AG08395 (cell line): ENCODE measurements at places on chromosomes 4 and X.

- peak; percentile 84 for DNase-seq
These were observed 134.3 kb upstream of the AP1S2 start for GRCh38 chrX:15988661-15989603.

DNA sequence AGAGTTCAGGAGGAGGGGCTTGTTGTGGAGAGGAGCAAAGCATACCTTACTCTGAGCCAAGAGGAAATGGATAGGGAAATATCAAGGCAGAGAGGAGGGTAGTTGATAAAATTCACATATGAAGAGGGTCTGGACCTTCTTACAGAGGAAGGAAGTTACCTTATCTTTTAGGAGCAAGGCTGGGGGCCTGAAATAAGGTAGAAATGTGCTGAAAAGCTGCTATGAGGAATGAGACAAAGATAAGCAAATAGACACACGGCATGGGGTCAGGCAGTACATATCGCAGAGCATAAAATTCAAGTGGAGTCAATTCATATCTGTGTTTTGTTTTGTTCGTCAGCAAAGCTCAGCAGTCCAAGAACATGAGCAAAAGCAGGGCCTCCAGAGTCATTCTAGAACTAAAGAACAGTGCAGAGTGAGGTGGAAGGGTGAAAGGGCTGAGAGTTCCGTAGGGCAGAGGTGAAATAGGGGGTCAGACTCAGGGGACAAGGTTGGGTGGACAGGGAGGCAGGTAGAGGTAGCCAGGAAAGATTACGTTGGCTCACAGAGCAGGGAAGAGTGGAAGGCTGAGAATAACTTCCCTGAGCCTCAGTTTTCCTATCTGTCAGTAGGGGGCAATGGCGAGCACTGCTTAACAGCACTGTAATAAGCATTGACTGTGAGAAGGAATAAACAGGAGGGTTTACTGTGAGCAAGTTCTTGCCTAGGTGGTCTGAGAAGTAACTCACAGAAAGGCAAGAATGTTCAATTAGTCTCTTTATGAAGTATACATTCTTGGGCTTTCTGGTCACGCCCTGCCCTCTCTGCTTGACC lies 9.2 kb downstream of the VSIG4 start:
- peak; percentile 13 for DNase-seq

DNA sequence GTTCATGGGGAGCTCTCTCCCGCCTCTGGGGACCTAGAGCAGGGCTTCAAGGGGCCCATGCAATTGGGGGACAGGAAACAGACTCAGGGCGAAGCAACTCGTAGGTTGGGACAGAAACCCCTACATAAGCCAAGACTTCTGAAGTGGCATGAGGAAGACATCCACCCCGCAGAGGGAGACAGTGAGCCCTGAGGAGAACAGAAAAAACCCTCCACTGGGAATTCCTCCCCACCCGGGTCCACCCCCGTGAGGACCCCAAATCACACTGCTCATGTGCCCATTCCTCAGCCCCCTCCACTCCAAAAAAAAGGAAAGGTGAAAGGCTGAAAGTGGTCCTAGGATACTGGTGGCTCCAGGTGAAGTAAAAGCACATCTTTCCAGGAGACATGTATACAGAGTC lies 74.0 kb downstream of the CPZ start:
- DNase-seq: no peak

DNA sequence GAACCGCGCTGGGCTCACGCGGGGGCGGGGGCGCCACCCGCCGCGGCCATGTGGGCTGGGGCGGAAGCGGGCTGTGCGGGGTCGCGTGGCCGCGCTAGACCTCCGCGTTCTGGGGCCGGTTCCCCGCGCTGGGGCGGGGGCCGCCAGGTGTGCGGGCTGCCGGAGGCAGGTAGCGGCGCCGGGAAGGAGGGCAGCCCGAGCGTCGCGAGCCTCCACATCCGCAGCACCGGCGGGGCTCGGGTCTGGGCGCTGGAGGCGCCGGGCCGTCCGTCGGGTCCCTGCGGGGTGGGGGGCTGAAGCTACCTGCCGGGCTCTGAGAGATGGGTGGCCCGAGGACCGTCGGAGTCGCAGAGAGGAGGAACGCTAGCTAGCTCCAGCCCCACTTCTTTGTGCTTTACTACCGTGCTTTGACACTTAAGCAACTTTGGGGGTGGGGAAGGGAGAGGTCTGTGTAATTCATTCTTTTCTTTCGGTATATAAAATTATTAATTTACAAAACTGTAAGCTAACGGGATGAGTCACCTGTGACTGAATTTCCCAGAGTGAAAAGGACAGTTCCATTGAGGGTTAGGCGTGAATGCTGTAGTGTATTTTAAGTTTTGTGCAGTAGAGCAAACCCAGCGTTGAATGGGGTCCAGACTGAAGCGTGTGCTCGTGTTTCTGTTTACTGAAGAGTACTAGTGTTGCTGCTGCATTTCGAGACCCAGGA lies 689 bp downstream of the METAP1 start:
- DNase-seq: peak; percentile 25

- DNase-seq: no peak
These were observed 1086.2 kb downstream of the STIM2 start for GRCh38 chr4:27946799-27947198.

DNA sequence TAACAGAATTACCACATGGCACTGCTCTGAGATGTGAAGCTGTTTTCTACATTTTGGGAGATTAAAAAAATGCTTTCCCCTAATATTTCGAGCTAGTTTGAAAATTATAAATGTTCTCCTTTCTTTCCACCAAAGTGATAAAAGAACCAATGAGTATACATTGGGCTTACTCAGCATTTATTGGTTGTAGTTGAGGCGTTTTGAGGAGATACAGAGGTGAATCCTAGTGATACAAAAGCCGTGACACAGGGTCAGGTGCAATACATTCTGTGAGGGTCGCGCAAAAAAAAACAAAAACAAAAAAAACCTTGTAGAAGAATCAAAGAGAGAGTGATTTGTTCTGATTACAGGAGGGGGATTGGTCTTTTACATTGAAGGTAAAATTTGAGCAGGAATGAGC lies 32.4 kb upstream of the CYP4V2 start:
- DNase-seq: no peak

DNA sequence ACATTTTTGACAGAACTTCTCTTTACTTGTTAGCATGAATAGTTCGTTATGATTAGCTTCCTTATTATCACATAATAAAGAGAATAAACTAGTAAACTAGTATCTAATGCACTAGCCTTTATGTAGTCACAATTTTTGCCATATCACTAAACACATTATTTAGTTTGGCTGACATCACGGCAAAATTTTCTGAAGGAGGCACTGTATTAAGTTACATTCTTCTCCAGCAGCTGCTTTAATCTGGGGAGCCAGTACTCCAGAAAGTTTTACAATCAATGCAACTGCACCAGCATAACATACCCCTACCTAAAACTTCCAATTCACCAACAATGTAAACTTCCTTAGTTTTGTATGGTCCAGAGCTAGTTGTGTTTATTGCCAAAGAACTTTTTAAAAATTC lies 87.8 kb downstream of the FIP1L1 start:
- DNase-seq: no peak

DNA sequence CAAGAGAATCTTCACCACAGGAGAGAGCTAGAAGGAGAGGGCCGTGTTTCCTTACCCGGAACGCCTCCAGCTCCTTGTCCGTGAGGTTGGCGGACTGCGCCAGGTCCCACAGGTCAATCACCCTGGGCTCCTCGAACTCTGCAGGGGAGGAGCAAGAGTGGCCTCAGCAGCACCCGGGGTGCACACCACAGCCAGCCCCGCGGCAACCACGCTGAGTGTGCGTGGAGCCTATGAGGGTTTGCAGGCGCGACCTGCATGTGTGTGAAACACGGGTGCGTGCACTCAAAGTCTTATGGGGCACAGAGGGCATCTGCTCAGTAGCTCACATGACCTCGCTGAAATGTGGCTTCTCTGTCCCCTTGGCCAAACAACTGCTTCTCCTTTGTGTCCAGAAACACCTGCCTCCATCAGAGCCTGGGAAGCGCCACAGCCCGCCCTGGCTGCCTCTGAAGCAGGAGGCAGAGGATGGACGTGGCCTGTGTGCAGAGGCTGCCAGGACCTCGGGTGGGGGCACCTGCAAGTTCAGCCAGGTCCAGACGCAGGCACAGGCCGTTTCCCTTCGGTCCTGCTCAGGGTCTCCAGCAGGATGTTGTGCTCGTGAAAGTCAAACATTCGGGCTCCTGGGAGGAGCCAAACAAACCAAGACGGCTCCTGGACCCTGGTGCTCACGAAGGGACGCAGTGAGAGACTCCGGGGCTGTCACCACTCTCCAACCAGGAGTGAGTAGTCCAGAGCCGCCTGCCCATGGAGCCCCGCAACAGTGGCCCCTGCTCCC lies 16.0 kb downstream of the LRPAP1 start:
- DNase-seq: no peak

- DNase-seq: no peak
These were observed 101.2 kb downstream of the FAM13A start for GRCh38 chr4:88955580-88956380.

- peak; percentile 20 for DNase-seq
These were observed 221.8 kb downstream of the MGST2 start for GRCh38 chr4:139887376-139887802.

DNA sequence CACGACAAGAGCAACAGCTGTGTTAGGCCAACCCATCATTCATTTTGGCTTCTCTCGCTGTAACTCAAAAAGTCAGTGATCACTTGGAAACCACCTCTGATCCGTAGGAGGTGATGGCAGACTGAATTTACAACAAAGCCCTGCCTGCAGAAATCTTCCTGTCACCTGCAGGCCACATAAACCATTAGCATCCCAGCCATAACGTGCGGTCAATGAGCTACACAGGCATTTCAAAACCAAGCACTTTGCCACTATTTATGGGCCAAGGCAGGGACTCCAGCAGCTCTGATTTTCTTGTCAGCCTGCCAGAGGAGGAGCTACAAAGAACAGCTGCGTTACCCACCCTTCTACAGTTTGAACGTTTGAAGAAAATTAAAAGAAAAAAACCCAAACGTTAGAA lies 228.1 kb upstream of the PPARGC1A start:
- peak; percentile 8 for DNase-seq

GRCh38 chr4:77623091-77623490 lies 17.5 kb downstream of the CXCL13 start:
- no peak for DNase-seq

- DNase-seq: no peak
These were observed 27.3 kb downstream of the CT45A1 start for GRCh38 chrX:135740681-135741149.

GRCh38 chr4:140861359-140862176 lies 105.4 kb upstream of the TBC1D9 start:
- peak; percentile 74 for DNase-seq

DNA sequence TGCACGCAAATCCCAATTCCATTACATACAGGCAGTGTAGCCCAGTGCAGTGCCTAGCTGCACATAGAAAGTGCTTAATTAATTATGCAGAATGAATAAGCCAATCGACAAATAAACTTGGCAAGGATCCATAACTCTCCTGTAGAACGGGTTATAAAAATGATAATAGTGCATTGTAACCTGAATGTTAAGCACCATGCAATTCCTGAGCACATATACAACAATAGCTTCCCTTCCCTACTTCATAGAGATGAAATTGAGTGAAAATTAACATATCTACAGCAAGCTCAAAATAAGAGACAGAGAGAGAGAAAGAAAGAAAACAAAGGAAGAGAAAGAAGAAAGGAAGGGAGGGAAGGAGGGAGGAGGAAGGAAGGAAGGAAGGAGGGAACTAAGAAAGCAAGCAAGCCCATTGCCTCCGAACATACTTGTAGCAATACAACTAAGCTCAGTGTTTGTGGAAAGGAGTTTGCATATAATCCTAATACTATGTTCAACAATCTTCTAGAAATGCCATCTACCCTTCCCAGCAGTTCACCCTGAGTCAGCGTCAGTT lies 1074.0 kb upstream of the LCORL start:
- no peak for DNase-seq

- peak; percentile 20 for DNase-seq
These were observed 145.1 kb upstream of the ARHGEF9 start for GRCh38 chrX:63930140-63930539.

DNA sequence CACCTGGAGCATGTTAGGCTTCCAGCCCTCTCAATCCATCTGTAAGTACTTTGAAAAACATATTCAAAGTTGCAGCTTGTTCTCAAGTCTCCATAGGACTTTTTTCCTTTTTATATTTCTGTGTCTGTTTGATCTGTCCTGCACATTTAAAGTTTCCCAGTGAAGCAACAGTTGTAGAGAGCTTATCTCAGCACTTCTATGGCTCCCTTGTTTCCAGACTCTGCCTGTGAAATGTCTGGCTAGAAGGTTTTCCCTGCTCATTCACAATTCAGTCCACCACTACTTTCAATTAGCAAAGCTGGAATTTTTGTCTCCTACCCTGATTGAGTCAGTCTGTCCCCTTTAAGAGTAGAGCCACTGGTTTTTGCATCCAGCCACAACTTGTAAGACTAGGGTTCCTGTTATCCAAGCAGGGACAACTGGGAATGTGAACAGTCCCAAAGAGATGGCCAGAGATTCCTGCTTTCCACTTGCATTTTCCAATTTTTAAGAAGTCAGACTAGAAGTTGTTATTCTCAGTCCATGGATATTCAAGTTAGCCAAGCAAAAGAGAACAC lies 116.1 kb downstream of the GASK1B start:
- no peak for DNase-seq

DNA sequence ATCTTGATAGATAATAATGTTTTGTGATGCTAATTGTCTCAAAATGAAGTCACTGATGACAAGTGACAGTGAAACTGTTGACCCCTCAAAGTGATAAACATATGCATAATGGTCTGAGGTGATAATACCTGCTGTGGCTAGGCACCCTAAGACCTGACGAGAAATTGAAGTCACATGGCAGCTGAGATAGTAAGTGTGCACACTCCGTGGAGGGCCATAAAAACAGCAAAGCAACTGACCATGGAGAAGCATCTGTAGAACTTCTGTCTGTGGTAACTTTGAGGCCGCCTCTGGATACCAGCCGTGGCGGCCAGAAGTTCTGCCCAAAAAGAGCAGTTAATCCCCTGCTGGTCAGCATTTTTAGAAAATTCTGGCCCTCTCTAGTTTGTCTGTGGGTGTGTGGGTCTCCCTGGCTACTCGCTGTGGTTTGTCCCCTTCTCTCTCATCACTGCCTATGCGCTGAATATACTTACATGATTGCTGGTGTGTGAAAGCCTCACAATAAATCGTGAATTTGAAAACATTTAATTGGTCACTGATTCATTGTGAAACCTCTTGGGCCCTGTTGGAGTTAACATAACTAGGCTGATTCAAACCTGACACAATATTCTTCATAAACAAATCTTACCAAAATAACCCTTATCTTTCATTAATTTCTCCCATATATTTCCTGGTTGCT lies 50.6 kb downstream of the CCDC149 start:
- DNase-seq: no peak

DNA sequence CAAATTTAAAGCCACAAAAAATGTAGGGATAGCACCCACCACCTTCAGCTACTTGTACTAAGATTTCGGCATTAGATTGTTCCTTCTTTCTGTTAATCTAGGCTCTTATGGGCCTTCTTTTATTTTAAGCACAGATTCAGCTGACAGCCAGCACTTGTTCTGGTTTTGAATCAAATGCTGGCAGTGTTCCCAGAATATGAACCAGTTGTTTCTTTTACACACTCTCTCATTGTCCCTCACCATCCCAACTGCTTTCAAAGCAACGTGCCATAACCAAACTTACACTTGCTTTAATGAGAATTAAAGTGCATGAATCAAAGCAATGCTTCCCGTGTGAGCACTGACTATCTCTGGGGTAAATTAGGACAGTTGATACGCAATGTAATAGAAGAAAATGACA lies 744.5 kb upstream of the FAM241A start:
- peak; percentile 32 for DNase-seq
